Hypothalamus (tissue), 51 donors: ENCODE measurements at places on chromosomes 5 and 9.

DNA sequence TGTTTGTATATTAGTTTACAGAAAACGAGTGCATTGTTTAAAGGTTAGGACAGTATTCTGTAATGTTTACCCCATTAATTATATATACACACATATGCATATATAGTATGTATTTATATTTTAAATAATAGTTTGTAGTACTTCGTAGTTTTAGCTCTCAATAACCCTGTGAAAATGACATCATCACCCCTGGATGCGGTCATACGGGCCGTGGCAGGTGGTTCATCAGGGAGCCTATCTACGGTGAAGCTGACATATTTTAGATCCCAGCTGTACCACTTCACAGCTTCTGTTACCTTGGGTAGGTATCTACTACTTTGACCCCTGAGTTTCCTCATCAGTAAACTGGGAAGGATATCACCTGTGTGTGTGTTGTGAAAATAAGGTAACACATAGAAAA is 87.1 kb downstream of the NR3C1 start:
- DNase-seq, result no peak

GRCh38 chr5:135539430-135540005 is 3.8 kb upstream of the NEUROG1 start:
- no peak for DNase-seq

DNA sequence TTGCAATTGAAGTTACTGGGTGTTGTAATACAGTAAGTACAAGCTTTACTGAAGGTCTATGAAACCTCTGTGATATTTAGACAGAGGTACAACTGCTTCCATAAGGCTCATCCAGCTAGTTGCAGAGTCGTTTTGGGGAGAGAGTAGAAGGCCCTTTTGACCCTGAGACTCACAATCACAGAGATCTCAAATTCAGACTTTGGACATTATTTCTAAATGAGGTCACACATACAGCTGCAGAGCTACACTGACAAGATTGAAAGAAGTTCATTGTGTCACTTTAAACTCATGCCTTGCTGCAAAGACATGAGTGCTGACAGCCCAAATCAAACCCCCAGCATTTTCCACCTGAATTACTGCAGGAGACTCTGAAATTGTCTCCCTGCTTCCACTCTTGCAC is 205.9 kb upstream of the TMEM161B start:
- DNase-seq, result no peak

DNA sequence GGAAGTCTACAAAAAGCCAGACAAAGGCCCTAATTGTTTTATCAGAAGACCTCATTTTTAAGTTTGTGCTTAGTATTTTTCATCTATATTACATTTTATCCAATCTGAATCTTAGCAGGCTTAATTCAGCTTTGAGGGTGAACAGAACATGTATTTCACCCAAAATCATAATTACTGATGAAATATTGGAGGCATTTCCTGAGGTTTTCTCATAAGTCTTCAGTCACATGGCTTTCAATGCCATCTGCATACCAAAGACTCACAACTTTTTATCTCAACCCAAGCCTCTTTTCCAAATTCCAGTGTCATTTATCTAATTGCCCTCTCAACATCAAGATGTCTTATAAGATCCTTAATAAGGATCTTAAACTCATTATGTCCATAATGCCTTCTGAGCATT is 150.8 kb downstream of the TTC39B start:
- DNase-seq, result no peak

DNA sequence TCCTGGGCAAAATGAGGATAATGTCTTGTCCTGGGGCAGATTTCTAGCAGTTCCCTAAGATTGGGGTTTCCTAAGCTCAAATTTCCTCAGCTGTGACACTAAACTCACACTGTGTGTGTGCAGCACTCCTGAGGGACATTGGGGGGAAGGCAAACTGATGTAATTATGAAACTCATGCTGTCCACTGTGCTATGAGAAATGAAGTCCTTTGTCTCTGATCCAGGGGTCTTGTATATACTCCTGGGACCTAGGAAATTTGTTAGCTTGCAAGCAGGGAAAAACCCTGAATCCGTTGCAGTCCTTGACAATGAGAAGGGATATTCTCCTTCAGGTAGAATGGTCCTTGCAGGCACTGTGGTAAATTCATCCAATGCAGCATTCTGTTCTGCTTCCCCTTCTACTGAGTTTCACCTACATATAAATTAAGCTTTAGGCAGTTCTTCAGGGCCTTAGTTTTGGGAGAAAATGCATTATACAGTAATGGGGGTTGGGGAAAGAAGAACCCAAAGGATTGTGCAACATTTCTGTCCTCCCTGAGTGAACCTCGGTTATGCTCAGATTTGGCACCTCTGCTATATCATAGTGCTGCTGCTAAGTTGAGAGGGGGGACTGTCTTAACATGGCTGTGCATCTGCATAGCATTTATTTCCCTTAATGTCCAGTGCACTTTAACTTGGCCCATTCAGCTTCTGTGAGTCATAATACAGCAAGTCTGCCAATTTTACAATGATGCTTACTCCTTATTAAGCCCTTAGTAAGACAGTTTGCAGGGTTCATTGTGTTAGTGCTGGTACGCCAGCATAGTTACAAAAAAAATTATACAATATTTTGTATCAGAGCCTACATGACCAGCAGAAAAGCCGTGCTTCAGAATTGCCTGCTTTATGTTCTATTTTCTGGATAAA is 80.2 kb downstream of the PJA2 start:
- no peak for DNase-seq

- no peak for DNase-seq
Measured at GRCh38 chr9:114034196-114034595, 43.9 kb downstream of the AMBP start.

DNA sequence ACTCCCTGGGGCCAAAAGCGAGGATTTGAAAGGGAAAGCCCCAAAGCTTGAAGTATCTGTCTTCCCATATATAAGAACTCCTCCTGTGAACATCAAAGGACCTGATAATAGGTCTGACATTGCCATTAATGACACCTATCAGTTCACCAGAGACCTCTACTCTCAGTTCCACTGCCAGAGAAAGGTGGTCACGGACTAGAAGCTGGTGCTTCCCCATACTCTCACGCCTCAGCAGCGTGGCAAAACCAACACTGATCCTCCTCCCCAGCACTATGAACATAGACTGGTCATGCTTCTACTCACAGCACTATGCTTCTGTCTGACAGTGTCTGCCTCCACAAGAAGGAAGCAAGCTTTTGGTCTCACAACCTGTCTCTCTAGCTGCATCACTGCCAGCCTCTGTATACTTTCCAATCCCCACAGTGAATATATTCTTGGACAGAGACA is 37.9 kb downstream of the NRG2 start:
- DNase-seq, result peak; percentile 11

GRCh38 chr9:133716564-133717112 is 21.5 kb downstream of the SARDH start:
- DNase-seq, result no peak

DNA sequence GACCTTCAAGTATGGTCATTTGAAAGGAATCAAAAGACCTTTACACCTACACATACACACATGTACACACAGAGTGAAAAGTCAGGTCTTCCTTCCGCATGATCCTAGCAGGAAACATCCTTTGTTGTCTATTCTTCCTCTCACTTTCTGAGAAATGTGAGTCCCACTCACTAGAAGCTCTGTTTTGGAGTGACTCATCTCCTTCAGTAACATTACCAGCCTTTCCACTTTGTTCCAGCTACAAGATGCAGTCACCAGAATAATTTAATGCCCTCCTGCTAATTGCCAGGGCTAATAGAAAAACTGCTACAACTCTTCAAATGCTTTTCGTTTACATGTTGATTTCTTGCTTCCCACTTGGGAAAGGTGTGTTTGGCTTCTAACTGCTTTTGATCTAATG is 417.3 kb downstream of the RASEF start:
- DNase-seq, result no peak

GRCh38 chr9:109535365-109535764 is 37.3 kb upstream of the PTPN3 start:
- DNase-seq, result no peak

GRCh38 chr9:19231904-19232822 is 1.7 kb downstream of the DENND4C start:
- DNase-seq, result no peak

DNA sequence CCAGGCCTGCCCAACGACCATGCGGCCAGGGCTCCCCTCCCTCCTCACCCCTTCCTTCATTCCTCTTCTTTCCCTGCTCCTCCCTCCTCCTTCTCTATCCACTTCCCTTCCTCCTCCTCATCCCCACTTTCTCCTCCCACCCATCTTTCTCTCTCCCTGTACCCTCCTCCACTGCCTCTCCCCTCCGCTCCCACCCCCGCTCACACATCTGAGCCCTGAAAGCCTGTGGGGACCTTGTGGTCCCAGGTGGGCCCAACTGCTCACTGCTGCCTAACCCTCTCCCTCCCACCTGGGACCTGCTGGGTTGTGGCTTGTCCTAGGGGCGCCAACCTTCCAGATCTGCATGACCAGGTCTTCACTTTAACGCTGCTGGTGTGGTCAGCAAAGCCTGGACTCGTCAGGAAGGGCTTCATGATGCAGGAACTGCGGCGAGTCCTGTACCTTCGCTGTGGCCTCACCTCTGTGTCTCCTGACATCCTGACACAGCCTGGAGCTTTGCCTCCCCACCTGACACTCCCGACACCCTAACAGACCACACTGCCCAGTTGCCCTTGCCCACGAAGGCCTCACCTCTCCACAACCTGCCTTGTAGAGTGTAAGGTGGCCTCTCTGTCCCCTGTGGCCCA is 34.6 kb downstream of the C5orf15 start:
- DNase-seq, result no peak

DNA sequence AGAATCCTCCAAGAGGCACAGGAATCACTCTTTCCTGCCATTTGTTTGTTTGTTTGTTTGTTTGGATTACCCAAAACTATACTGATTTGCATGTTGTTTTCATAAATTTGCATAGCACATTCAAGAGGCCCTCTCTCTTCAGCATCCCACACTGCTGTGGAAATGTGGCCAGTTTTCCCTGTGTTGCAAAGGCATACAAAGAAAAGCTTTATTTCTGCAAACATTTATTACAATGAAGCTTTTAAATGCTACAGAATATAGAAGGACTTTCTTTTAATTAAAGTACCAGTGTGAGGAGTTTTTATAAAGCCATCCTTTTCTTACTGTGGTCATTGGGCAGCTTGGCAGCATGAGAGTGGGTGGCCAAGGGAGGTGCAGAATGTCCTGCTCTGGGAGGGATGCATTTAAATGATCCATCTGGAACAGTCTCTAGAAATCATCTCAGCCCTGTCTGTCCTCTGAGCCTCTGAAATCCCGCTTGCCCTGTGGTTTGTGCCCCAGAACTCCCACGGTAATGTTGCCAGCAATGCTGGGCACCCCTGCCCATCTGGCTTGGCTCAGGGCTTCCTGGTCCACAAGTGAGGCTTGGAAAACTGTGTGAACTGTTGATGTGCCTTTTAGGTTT is 356.8 kb upstream of the KIF2A start:
- DNase-seq, result no peak

GRCh38 chr9:34986540-34987047 is 3.0 kb upstream of the DNAJB5 start:
- DNase-seq, result no peak

- no peak for DNase-seq
Measured at GRCh38 chr5:5025098-5025773, 114.9 kb upstream of the ADAMTS16 start.

- no peak for DNase-seq
Measured at GRCh38 chr9:1331546-1332038, 281.4 kb downstream of the DMRT2 start.

GRCh38 chr9:130837643-130838042 is 2.6 kb downstream of the ABL1 start:
- DNase-seq, result no peak

DNA sequence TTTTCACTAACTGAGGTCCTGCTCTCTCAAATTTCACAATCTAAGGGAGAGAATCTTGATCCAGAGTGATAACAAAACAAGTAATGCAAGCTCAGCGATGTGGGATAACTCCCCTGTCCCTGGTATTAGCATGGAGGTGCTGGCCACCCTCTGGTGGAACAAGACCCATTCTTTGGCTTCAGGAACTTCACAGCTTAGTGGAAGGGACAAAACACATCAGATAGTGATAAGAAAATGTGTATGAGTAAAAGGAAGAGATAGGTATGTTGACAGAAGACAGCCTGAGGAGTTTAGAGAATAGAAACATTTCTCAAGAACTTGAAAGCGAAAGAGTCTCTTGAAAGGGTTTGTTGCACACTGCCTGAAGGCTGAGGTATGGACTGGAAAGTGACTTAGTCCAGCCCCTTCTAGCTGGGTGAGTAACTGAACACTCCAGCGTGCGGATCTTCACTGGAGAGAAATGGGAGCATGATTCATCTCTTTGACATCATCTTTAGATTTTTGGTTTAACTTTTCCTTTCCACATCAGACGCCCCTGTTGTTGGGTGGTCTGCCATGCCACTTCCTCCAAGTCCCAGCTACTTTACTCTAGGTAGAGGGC is 25.4 kb upstream of the ZSWIM6 start:
- no peak for DNase-seq

- no peak for DNase-seq
Measured at GRCh38 chr9:102124465-102124864, 386.0 kb upstream of the GRIN3A start.

DNA sequence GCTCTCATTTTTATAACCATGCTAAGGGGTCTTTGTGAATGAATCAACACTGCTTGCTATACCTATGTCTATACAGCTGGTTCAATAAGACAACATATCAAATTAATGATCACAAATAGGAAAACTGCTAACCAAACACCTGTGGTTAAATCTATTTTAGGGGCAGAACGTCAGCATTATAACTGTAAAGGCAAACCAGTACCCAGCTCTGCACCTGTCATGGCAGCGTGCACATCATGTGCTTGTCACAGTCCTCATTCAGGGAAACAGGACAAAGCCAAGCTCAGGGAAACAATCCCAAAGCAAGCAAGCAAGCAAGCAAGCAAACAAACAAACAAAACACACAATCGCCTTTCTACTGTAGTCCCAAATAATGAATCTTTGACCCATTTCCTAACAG is 277.7 kb upstream of the DAP start:
- DNase-seq, result no peak

DNA sequence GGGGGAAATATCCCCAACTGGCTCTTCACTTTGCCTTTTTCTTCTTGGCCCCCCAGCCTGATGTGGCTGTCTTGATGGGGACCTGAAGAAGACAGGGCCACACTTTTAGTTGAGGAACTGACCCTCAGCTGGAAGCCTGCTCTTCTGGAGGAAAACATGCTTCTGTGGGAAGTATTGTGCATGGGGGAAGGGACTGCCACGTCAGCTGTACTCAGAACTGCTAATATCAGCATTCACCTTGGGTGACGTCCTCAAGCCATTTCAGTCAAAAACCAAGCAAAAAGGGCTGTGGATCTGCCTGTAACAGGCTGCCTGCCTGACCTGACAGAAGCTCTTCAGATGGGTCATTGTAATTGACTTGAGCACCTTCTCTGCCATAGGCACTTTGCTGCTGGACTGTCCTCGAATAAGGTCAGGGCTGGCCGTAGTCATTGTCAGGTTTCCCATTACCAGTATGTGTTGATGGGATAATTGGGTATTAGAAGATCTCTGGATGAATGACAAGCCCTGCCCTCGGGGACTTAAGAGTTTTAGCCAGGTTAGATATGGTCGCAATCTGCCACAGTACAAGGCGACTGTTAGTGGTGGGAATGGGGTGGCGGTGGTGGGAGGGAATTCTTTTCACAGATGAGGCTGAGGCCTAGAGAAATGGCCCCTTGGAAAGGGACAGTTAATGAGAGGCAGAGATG is 10.4 kb downstream of the RAI14 start:
- no peak for DNase-seq
